ENCODE measurements at places on chromosomes 7 and 10. TPM values are rescaled to one million over a fixed set of nuclear protein-coding genes. Genes with fewer than 3 reads are reported as not detected.

GRCh38 chr10:89078724-89079672, 88.4 kb downstream of the FAS start:
- H3K4me1 ChIP-seq: no peaks in the 10 kb centered on the region
- DNase-seq: no peak
- H3K27me3 ChIP-seq: no peaks in the 10 kb centered on the region
- H3K27ac ChIP-seq: no peak overlapping the region
- H3K4me3 ChIP-seq: no peak overlapping the region
- H3K36me3 ChIP-seq: no peaks in the 10 kb centered on the region

GRCh38 chr10:43000651-43001426, 76.0 kb upstream of the RET start:
- H3K27ac ChIP-seq: no peak overlapping the region
- H3K27me3 ChIP-seq: no peaks in the 10 kb centered on the region
- no peak for DNase-seq
- H3K4me3 ChIP-seq: no peak overlapping the region
- H3K36me3 ChIP-seq: no peaks in the 10 kb centered on the region

- peak; percentile 57 for DNase-seq
- peaks cover 32% of the 10 kb centered on the region for H3K4me1 ChIP-seq
- H3K36me3 ChIP-seq: no peaks in the 10 kb centered on the region
- no peak overlapping the region for H3K27ac ChIP-seq
These were observed 243.1 kb upstream of the AOAH start for GRCh38 chr7:36967387-36967786.

Gene CNPY1
- not detected for total RNA-seq

- H3K4me1 ChIP-seq: no peaks in the 10 kb centered on the region
- no peak overlapping the region for H3K4me3 ChIP-seq
- no peak for DNase-seq
- no peaks in the 10 kb centered on the region for H3K36me3 ChIP-seq
These were observed 34.2 kb downstream of the FIGNL1 start for GRCh38 chr7:50415844-50416364.

DNA sequence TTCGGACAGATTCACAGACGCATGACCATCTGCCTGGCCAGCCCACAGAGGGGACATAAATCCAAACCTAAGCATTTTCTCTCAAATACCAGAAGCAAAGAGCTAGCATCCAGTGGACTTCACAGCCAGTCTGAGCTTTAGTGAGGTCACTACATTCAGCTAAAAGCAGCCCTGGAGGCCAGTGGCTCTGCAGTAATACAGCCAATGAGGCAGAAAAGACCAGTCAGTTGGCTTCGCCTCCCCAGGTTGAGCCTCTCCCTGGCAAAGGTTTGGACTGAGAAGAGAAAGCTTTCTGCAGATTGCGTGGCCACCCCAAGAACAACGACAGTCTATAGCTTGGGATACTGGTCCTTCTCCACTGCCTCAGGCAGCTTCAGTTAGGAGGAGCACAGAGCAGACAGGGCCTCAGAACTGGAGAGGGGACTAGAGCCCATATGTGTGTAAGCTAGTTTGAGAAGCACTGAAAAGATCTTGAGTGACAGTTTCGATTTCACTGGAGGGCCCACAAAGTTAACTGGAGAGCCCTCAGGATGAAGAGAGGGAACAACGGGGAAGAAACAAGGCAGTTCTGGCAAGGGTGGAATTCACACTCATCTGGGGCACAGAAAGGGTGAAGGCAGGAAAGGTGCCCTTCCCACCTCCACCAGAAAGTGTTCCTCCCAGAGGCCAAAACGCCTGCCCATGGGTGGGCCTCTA, 3.8 kb downstream of the WDR91 start:
- DNase-seq: no peak
- H3K36me3 ChIP-seq: peaks cover 42% of the 10 kb centered on the region
- H3K4me3 ChIP-seq: no peak overlapping the region
- peaks cover 17% of the 10 kb centered on the region for H3K4me1 ChIP-seq

DNA sequence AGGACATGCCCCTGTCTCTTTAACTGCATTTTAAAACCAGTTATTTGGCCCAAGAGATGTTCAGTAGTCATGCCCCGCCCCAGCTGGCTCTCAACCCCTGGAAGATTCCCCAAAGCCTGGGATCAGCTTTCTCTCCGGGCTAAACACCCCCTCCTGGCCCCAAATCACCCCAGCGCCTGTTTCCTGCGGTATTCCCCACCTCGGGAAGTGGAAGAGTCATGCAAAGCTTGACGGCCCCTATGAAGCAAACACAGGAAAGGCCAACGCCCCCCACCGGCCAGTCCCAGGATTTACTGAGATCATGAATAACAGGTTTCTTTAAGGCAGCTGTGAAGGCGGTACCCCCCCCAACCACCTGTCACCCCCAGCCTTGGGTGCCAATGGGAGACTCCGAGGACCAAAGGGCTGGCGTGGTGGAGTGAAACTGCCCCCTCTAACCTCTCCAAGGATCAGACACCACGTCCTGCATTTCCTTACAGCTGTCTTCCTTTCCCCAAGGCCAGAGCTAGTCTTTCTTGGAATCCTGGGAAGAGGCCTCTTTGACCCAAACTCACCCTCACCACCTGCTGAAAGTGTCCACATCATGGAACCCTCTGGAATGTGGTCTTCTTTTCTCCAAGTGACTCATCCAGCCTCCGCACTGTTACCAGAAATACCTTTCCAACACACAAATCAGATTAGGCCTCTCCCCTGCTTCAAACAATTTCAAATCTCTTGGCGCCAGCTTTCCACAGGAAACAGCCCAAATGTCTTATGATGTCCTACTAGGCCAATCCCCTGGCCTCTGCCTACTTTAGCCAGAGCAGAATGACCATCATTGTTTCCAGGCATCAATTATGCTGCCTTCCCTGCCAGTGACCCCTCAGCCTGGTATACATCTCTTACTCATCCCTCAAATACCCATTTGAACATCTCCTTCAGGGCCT, 301.5 kb downstream of the ZEB1 start:
- no peaks in the 10 kb centered on the region for H3K27me3 ChIP-seq
- no peak for DNase-seq
- peaks cover 14% of the 10 kb centered on the region for H3K4me1 ChIP-seq
- H3K27ac ChIP-seq: peak overlapping the region; percentile 63
- no peak overlapping the region for H3K4me3 ChIP-seq

Gene CLCN1
- total RNA-seq: not detected

Gene MYL10
- total RNA-seq: not detected

Gene CHST3
- 19.3 TPM for total RNA-seq

Gene GALNT11
- 44.8 TPM for total RNA-seq

DNA sequence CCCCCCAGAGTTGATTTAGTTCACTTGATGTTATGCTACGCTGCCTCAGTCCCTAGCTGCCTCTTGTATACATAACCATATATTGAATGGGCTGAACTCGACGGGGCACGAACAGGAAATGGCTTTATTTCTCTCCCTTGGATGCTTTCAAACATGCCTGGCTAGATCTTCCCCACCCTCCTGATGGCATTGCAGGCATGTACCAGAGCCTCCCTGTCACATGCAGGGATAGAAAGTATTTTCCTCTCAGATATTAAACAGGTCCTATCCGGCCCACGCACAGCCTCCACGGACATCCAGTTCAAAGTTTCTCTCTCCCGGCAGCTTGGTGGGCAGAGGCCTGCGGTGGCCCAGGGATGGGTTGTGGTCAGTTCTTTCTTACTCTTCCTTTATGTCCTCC, 422.1 kb downstream of the RPS24 start:
- no peaks in the 10 kb centered on the region for H3K27me3 ChIP-seq
- H3K4me3 ChIP-seq: no peak overlapping the region
- H3K4me1 ChIP-seq: peaks cover 27% of the 10 kb centered on the region

GRCh38 chr7:17773289-17773626, 167.0 kb downstream of the SNX13 start:
- no peak for DNase-seq
- no peaks in the 10 kb centered on the region for H3K36me3 ChIP-seq
- no peak overlapping the region for H3K27ac ChIP-seq
- H3K4me1 ChIP-seq: no peaks in the 10 kb centered on the region
- no peaks in the 10 kb centered on the region for H3K27me3 ChIP-seq

- H3K36me3 ChIP-seq: no peaks in the 10 kb centered on the region
- no peak overlapping the region for H3K27ac ChIP-seq
- H3K4me3 ChIP-seq: no peak overlapping the region
- H3K27me3 ChIP-seq: no peaks in the 10 kb centered on the region
These were observed 292.9 kb downstream of the PTEN start for GRCh38 chr10:88156341-88156740.

- peak within 1 kb of the TSS; percentile 56 for H3K4me3 ChIP-seq
- H3K36me3 ChIP-seq: no peaks in the 10 kb centered on the region
- H3K4me1 ChIP-seq: peaks cover 4% of the 10 kb centered on the region
- peak; percentile 76 for DNase-seq
- H3K27me3 ChIP-seq: peaks cover 45% of the 10 kb centered on the region
- H3K27ac ChIP-seq: peak within 1 kb of the TSS; percentile 76
These were observed at the start of gene ITGA8 for GRCh38 chr10:15719899-15720634. TSS of gene ITGA8 (minus strand) at chr10:15719922. CDS start at chr10:15719771, 151 bp downstream.

DNA sequence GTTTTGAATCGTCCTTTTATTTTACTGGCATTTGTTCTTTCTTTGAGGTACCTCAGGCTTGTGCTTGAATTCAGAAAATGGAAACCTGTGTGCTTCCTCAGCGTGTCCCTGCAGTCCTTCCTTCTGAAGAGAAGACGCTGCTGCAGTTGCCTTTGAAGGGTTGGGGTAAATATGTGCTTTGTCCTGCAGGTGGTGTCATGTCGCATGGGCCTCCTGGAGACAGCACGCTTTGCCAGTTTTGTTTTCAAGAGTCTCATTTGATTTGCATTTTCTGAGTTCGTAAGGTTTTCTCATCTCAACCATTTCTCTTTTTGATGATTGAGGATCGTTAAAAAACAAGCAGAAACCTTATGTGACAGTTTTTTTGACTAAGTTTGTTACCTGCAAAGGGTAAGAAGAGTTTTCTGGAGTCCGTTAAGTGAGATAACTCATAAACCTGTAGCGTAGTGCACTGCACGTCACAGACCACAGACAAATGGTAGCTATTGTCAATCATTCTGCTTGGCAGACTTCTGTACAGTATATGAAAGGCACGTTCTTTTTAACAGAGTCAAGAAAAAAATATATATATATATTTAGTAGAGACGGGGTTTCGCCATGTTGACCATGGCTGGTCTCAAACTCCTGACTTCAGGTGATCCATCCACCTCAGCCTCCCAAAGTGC, 57.0 kb downstream of the CDC123 start:
- DNase-seq: no peak
- H3K27me3 ChIP-seq: no peaks in the 10 kb centered on the region
- peaks cover 36% of the 10 kb centered on the region for H3K36me3 ChIP-seq
- no peak overlapping the region for H3K27ac ChIP-seq
- H3K4me3 ChIP-seq: no peak overlapping the region

DNA sequence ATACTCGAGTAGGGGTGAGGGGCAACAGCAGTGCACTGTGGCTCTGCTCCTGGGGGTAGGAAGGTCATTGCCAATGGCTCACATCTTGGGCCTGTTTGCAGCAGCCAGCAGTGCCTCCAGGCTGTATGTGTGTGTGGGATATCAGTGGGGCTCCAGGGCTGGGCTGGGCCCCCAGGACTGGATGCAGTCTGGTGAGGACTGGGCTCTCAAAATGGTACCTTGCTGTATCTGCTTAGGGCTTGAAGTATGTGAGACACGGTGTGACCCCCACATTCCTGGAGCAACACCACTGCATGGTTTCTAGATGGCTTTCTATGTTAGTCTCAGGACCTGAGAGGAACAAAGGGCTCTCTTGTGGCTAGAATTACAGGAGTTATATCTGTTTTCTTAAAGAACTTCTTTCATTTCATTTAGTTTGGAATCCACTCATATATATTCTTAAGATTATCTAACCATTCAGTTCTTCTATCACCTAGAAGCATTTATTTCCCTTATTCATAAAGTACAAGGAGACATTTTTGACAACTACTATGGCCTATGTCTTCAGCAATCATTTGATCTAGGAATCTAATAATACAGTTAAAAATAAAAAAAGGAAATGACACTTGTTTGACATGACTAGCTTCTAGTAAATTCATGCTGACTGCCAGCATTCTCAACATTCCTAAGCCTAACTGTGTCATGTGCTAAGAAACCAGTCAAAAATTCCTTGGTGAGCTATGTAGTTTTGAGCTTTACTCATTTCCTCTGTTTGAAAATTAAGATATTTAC, 443.2 kb upstream of the SEMA3A start:
- H3K27ac ChIP-seq: no peak overlapping the region
- DNase-seq: peak; percentile 51
- no peaks in the 10 kb centered on the region for H3K36me3 ChIP-seq

Gene CREB5
- 30.3 TPM for total RNA-seq

GRCh38 chr10:42877496-42878030, 95.0 kb downstream of the BMS1 start:
- no peak overlapping the region for H3K27ac ChIP-seq
- no peak for DNase-seq
- no peaks in the 10 kb centered on the region for H3K27me3 ChIP-seq
- no peak overlapping the region for H3K4me3 ChIP-seq
- no peaks in the 10 kb centered on the region for H3K36me3 ChIP-seq

GRCh38 chr7:8176370-8177081, 85.4 kb downstream of the ICA1 start:
- H3K4me3 ChIP-seq: no peak overlapping the region
- no peaks in the 10 kb centered on the region for H3K36me3 ChIP-seq
- H3K4me1 ChIP-seq: peaks cover 37% of the 10 kb centered on the region
- H3K27ac ChIP-seq: peak overlapping the region; percentile 26
- no peaks in the 10 kb centered on the region for H3K27me3 ChIP-seq

DNA sequence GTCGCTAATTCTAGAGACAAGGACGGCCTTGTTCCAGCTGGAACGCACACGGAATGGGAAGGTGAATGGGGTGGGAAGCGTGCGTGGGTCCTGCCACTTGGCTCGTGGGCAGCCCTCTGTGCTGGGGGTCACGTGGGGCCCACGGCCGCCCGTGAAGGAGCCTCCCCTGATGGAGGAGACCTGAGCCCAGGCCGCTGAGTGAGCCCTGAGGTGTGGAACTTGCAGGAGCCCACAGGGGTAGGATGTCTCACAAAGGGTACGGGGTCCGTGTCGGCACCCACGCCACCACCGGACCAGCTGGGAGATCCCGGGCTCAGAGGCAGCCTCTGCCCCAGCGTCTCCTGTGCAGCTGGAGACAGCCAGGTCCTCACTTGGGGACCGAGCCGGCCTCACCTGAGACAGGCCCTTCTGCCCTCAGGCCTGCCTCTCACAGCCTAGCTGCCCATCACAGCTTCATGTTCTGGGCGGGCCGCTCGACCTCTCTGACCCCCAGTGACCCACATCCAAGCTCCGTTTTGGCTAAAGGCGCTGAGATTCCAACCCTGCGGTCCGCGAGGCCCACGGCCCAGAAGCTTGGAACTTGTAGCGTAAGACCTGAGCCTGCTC, 84.8 kb downstream of the FOXL3 start:
- H3K27me3 ChIP-seq: peaks cover 20% of the 10 kb centered on the region
- DNase-seq: peak; percentile 24
- H3K4me3 ChIP-seq: no peak overlapping the region
- H3K4me1 ChIP-seq: peaks cover 60% of the 10 kb centered on the region
- H3K27ac ChIP-seq: no peak overlapping the region

Gene CALHM3
- total RNA-seq: not detected

- no peak for DNase-seq
- H3K27me3 ChIP-seq: peaks cover 13% of the 10 kb centered on the region
- peaks cover 6% of the 10 kb centered on the region for H3K4me1 ChIP-seq
- H3K27ac ChIP-seq: peak overlapping the region; percentile 90
- H3K36me3 ChIP-seq: no peaks in the 10 kb centered on the region
These were observed 937 bp upstream of the COBL start for GRCh38 chr7:51317582-51317910.

GRCh38 chr10:103265717-103266329, 11.1 kb upstream of the INA start:
- no peak overlapping the region for H3K27ac ChIP-seq
- H3K27me3 ChIP-seq: no peaks in the 10 kb centered on the region
- DNase-seq: peak; percentile 64
- no peaks in the 10 kb centered on the region for H3K4me1 ChIP-seq
- H3K4me3 ChIP-seq: no peak overlapping the region

GRCh38 chr10:127354255-127354654, 157.9 kb upstream of the INSYN2A start:
- no peak overlapping the region for H3K4me3 ChIP-seq
- H3K27ac ChIP-seq: no peak overlapping the region
- peaks cover 24% of the 10 kb centered on the region for H3K36me3 ChIP-seq
- H3K4me1 ChIP-seq: no peaks in the 10 kb centered on the region
